ENCODE measurements at places on chromosomes 3 and 15.

- DNase-seq: peak; percentile 10
Measured at GRCh38 chr15:66072616-66073361, 180.8 kb downstream of the MEGF11 start.

- DNase-seq: peak; percentile 21
Measured at GRCh38 chr3:88595026-88595425, 445.3 kb downstream of the C3orf38 start.

GRCh38 chr15:100995471-100996430 is 76.6 kb downstream of the LRRK1 start:
- DNase-seq: no peak

DNA sequence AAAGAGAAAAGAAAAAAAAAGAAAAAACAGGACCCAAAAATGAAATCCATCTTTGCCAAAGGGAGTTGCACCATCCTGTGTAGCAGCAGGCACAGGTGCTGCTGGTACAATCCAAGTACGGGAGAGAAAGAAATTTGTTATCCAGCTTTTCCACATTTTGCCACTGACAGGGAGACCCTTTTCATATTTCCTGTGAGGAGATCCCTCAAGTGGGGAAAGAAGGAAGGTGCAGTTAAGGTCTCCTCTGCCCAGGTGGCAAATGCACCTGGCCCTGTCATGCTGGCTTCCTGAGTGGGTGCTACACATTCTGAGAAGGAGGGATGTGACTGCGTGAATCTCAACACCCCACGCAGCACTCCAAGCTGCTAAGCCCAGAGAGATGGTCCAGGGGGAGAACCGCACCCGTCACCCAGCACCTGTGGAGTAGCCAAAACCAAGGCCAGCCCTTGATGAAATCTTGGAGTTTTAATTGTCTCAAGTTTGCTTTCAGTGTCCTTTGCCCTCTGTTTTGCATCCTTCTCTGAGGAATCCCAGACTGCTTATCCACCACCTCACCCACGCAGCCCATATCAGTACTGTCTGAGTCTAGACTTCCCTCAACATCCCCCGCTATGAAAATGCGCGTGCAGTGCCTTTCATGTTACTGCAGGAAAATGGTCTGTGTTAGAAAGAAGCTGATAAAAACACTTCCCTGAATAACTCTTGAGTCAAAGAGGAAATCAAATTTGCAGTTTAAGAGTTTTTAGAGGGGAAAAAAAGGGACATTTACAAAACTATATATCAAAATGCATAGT is 141.9 kb upstream of the THBS1 start:
- no peak for DNase-seq

GRCh38 chr15:64746356-64746755 is 29.0 kb downstream of the RBPMS2 start:
- DNase-seq: no peak

DNA sequence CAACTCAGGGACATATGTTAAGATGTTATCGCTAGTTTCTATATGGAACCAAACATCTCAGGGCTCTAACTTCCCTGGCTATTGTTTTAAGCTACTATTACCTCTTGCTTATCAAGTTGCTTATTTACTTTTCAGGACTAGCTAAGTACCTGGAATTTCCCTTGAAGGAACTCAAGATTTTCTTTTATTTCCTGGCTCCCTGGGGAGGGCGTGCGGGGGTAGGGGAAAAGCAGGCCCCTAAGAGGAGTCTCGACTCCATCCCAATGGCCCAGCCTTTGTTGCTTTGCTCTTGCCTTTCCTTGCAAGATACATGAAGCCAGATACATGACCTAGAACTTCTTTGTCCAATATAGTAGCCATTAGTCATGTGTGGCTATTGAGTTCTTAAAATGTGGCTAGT is 76.9 kb upstream of the STXBP5L start:
- DNase-seq: no peak

GRCh38 chr3:165744025-165744424 is 93.2 kb downstream of the BCHE start:
- DNase-seq: no peak

GRCh38 chr3:188950832-188951489 is 220.8 kb upstream of the TPRG1 start:
- DNase-seq: peak; percentile 96

- DNase-seq: no peak
Measured at GRCh38 chr15:49339656-49340055, 83.4 kb upstream of the FGF7 start.

DNA sequence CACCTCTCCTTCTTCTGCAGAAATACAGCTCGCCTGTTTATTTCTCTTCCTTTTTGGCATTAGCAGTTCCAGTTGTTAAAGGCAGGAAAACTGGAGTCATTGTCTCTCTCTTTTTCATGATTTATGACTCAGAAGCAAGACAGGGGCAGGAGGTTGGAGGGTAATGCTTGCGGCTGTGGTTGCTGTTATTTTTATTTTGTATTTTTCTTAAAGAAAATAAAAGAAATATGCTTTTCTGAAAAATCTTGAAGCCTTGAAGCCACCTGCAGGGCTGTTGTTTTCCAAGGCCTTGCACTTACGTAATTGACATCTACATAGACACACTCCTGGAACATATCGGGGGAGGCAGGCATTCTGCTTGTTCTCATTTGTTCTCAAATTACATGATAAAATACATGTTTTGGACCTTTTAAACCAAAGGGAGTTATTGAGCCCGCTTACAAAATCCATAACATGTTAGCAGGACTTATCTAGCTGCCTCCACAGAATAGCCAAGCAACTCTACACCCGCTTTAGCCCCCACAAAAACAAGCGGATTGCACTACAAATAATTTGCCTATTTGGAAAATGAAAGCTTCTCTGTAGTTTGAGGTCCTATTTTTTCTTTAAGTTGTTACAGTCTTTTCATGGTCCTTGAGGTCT is 1004.6 kb upstream of the NR2F2 start:
- DNase-seq: no peak

DNA sequence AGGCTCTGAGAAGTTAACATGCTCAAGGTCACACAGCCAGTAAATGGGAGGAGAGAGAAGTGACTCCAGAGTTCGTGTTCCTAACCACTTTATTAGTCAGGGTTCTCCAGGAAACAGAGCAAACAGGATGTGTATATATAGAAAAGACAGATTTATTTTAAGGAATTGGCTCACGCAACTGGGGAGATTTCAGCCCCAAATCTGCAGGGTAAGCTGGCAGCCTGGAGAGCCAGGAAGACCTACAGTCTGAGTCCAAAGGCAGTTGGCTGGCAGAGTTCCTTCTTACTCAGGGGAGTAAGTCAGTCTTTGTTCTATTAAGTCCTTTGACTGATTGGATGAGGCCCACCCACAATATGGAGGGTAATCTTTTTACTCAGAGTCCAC is 118.2 kb upstream of the PROK2 start:
- no peak for DNase-seq

- DNase-seq: no peak
Measured at GRCh38 chr3:197205675-197206074, 92.7 kb downstream of the DLG1 start.

DNA sequence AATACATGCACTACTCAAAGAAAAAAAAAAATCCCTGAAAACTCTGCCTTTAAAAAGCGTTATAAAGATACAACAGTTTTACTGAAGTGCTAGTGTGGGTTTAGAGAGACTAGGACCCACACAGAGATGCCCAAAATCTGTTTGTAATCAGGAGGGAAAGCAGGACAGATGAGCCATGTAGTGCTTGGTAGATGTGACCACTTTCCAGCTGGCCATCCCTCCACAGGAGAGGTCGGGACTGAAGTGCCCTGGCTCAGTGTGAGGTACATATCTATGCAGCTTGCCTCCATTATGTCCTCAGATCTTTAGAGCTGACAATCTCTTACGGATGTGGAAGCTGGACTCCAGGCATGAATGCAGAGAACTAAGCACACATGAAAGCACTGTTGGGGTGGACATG is 57.5 kb upstream of the NANOGP8 start:
- no peak for DNase-seq

- DNase-seq: peak; percentile 10
Measured at GRCh38 chr3:117016378-117016777, 306.8 kb downstream of the TUSC7 start.

DNA sequence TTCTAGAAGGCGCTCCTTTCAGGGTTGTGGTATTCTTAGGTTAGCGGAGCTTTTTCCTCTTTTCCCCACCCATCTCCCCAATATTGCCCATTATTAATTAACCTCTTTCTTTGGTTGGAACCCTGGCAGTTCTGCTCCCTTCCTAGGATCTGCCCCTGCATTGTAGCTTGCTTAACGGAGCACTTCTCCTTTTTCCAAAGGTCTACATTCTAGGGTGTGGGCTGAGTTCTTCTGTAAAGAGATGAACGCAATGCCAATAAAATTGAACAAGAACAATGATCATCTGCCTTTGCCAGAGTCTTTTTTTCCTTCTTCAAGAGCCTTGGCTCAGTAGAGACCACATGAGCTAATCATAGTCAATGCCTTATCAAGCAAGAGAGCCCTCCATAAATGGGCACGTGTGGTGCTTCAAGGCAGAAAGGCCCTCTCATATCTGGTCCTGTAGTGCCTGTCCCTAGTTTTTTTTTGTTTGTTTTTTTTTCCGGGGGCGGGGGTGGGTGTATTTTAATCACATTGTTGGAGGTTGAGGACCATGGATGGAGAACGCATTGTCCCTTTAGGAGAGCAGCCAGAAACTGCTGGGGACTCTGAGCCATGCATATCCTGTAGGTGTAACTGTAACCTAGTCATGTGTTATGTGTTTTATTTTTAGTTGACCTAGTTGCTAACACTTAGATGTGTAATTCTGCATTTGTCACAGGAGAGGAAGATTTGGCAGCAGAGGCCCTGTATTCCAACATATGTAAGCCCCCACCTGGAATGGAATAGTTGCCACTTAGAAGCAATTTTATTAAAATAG is 64.7 kb upstream of the ACAD9 start:
- no peak for DNase-seq

DNA sequence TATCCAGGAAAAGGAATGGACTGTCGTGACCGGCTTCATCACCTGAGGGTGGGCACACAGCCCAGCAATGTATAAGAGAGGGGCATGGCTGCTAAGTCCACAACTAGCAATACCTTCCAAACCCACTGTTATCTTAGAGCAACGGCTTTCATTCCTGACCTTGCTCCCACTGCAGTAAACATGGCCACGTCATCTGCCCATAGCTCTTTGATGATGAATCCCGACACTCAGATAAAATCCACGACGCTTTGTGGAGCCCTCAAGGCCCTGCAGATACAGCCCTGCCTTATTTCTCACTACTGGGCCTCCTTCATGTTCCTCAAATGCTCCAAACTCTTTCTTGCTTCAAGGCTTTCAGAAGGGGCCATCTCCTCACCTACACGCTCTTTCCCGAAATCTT is 114.0 kb downstream of the ADAMTS17 start:
- no peak for DNase-seq

DNA sequence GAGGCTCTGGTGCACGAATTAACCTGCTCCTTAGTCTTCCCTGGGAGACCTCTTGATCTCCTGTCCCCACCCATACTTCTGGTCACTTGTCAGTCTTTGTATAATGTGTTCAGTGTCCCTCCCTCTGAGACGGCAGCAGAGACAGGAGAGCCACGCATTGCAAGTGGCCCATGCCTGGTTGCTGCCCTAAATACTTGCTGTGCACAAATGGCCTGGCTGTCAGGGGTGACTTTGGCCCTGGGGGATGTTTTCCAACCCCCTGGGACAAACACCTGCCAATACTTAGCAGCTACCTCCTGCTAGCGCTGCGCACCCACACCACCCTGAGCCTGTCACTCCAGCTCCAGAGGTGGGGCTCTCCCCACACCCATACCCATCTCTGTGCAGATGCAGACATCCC is 17.2 kb downstream of the KLF13 start:
- DNase-seq: no peak

GRCh38 chr15:87618203-87618725 is 638.3 kb downstream of the NTRK3 start:
- peak; percentile 15 for DNase-seq

GRCh38 chr3:152197451-152197850 is 71.3 kb upstream of the MBNL1 start:
- no peak for DNase-seq

DNA sequence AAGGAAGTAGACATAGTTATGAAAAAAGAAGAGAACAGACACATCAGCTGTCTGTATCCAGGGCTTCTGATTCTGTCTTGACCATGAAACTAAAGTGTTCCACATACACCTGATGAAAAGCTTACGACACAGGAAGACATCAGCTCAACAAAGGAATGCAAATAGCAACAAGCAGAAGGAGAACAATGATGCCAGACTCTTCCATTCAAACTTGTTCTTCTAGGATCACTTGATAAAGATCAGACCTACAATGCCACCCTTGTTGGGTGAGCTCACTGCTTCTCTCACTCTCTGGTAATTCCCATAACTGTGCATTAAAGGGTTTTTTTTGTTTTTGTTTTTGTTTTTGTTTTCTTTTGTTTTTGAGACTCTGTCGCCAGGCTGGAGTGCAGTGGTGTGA is 49.7 kb downstream of the GATM start:
- no peak for DNase-seq

DNA sequence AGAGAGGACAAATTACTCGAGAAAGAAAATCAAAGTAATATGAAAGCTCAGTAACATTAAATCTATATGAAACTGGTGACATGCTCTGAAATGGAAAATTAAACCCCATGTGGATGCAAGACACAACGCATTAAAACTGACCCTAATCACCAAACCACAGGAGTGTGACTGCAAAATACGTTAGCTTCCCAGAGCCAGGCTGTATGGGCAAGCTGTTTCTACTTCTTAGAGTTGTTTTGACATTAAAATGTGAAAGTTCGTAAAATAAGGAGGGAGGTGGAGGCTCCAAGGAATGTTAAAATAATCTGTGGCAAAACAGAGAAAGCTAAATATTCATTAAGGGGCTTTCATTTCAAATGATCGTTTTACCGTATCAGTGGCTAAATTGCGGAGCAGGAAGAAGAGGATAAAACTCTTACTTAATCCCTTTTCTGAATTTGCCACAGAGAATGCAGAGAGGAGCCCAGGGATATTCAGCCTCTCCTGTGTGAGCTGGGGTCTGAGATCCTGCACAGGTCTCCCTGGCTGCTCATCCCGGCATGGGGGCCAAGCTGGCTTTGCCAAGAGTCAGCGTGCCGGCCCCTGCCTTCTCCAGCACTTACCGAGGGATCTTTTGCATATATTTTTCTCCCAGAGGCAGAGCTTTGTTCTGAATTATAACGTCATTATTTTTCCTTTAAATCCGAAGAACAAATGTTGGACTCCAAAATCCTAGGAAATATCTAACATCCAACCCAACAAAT is 239.8 kb upstream of the THBS1 start:
- no peak for DNase-seq

GRCh38 chr3:44039006-44039405 is 202.7 kb upstream of the TOPAZ1 start:
- DNase-seq: no peak

DNA sequence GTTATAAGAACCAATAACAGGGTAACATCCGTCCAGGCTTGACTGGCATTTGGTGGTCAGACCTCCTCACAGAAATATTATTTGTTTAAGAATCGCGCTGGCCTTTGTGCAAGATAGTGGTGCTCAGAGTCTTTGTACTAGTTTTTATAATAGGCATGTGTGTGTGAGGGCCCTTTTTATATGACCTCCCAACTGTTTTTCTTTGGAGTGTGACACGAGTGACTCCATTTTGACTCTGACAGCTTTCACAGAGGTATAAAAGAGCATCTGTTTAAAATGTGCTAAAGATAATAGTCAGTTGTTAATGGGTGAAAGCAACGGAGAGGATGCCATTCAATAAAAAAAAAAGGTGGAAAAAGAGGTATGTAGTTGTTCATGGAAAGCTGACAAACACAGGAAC is 110.4 kb downstream of the IL1RAP start:
- no peak for DNase-seq

GRCh38 chr3:160458151-160458550 is 8.6 kb upstream of the TRIM59 start:
- no peak for DNase-seq

GRCh38 chr15:23647421-23648370 is at the start of gene MAGEL2:
Gene MAGEL2, minus strand, starts transcription at chr15:23647867. Its CDS starts 125 bp downstream, at chr15:23647742.
- DNase-seq: peak; percentile 32
